ENCODE measurements at places on chromosomes 4 and X.
A peak's percentile ranks its signal among the peaks of the same experiment; 100 is the strongest.

GRCh38 chrX:136395271-136395670, 92.5 kb upstream of the BRS3 start:
- DNase-seq, result no peak

DNA sequence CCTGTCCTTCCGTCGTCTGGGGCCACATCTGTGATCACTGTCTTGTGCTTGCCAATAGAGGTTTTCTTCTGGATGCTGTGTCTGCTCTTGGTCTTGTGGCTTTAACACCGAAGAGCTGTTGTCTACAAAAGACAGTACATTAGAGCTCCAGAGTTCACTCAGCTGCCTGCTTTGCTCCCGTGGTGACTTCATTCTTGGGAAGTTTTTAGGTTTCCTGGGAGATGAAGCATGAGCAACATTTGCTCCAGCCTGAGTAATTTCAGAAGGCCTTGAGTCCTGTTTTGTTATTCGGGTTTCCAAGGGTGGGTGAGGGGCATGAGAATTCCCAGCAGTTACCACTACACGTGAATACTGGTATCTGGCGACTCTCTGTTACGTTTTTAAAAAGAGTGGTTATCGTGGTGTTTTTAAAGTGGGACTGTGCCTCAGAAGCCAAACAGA, 189.2 kb downstream of the SHROOM3 start:
- no peak for DNase-seq

DNA sequence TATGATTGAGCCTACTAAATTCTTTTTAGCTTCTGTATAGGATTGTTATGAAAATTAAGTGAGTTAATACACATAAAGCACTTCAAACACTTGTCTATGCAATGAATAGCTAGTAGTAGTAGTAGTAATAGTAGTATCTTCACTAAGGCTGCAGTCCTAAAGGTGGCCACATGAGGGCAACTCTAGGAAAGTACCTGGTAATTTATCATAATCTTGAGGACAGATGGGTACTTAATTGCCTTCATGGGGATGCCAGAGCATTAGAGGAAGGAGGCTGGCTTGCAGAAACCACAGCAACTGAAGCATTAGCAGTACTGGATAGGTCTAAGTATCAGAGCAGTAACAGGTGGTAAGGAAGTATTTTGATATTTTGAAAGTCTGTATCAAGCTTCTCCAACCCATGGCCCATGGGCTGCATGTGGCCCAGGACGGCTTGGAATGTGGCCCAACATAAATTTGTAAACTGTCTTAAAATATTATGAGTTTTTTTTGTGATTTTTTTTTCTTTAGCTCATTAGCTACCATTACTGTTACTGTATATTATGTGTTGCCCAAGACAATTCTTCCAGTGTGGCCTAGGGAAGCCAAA, 17.3 kb downstream of the NIPAL1 start:
- DNase-seq, result peak; percentile 78

DNA sequence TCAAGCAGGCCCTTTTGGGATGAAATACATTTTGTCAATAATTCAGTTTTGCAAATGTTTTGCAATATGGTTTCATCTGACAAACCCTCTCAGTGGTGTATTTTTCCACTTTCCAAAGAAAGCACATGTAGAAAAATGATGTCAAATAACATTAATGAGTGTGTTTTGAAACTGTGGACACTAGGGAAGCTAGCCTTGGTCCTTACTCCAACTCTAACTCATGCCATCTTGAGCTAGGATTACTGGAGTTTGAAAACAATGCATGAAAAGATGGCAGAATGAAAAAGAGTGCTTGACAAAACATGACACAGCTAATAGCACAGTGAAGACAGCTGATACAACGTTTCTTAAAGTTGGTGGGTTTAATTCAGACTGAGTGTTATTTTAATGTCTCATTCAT, 41.4 kb downstream of the HAND2 start:
- no peak for DNase-seq

GRCh38 chrX:38276089-38276488, 51.2 kb downstream of the RPGR start:
- no peak for DNase-seq

- no peak for DNase-seq
Measured at GRCh38 chr4:181766061-181766548, 477.1 kb upstream of the TENM3 start.

DNA sequence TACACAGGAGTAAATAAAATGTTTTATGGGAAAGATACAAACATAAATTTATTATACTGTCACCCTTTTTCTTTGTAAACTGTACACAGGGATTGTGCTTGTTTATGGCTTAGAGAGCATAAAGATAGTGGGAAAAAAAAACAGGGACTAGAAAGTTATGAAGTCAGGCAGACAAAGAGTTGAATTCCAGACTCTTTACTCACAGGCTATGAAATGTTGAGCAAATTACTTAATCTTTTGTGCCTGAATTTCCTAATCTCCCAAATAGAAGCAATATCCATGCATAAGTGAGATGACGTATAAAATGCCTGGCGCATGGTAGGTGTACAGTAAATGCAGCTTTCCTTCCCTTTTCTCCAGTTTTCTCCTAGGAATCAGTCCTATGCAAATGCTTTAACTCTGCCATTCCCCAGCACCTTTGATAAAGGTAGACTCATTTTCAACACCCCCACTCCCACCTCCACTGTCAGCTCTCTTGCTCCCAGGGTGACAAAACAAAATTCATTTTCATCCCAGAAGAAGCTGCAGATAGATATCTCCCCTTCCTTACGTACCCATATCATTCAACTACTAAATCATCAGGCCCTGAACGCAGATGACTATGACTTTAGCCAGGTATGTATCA, 44.5 kb upstream of the BTC start:
- DNase-seq, result no peak

DNA sequence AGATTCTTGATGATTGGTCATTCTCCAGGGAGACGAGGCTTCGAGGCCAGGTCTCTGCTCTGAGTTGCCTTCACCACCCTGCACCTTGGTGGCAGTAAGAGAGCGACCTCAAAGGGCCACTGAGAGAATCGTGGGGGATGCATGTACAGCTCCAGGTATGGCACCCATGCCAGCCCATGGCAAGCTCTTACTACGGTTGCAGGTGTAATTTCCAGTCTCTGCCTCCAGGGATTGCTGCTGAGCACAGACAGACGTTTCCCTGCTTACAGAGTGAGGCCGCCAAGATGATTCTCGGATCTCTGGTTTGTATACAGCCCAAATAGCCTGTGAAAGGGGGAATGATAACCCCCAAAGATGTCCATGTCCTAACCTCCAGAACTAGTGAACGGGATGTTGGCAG, 16.3 kb upstream of the DRD5 start:
- no peak for DNase-seq

DNA sequence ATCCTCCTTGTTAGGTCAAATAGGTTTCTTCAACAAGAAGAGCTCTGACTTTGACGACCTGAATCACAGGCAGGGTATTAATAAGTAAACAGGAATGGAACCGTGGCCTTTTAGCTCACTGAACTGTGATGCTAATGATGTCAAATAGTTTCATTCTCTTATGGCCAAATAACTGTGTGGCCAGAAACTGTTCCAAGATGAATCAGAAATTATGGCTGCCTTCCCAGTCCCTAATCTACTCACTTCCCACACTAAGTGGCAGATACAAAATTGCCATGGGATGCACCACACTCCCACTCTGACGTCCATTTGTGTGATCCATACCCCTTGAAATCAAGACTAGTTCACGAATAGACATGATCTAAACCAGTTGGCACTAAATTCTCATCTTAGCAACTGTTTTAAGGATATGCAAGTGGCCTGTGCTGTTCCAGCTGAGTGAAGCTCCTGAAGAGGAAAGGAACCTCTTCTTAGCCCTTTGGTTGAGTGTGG, 455.4 kb downstream of the IL15 start:
- DNase-seq, result no peak

GRCh38 chr4:79823148-79823763, 249.8 kb downstream of the ANTXR2 start:
- no peak for DNase-seq

- DNase-seq, result no peak
Measured at GRCh38 chr4:2101346-2102044, 42.4 kb downstream of the NAT8L start.

GRCh38 chr4:13918110-13918509, 290.6 kb upstream of the BOD1L1 start:
- DNase-seq, result no peak

GRCh38 chr4:6298852-6299251, 29.2 kb downstream of the WFS1 start:
- DNase-seq, result no peak

- DNase-seq, result no peak
Measured at GRCh38 chr4:44313702-44314101, 134.9 kb downstream of the KCTD8 start.

- peak; percentile 62 for DNase-seq
Measured at GRCh38 chrX:119236623-119237561, 807 bp downstream of the PGRMC1 start.

GRCh38 chrX:41518127-41518840, 71.1 kb downstream of the NYX start:
- peak; percentile 65 for DNase-seq

DNA sequence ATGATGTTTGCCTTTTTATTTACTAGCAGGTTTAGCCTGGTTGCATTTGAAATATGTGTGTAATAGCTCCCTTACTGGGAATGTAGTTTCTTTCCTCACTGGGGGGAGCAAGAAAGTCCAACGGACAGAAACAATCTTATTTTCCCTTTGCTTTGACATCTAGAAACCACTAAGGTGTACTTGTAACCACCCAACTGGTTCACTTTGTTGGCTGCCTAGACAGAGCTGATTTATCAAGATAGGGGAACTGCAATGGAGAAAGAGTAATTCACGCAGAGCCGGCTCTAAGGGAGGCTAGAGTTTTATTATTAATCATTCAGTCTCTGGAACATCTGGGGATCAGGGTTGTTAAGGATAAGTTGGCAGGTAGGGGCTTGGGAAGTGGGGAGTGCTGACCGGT, 30.3 kb downstream of the XG start:
- DNase-seq, result no peak

- no peak for DNase-seq
Measured at GRCh38 chr4:2104556-2105345, 45.6 kb downstream of the NAT8L start.

GRCh38 chrX:52261463-52262194, 76.9 kb downstream of the MAGED4 start:
- DNase-seq, result peak; percentile 98

- DNase-seq, result no peak
Measured at GRCh38 chr4:147643616-147644015, 26.4 kb downstream of the TMEM184C start.

GRCh38 chr4:123113155-123113554, 190.8 kb upstream of the NUDT6 start:
- DNase-seq, result no peak

DNA sequence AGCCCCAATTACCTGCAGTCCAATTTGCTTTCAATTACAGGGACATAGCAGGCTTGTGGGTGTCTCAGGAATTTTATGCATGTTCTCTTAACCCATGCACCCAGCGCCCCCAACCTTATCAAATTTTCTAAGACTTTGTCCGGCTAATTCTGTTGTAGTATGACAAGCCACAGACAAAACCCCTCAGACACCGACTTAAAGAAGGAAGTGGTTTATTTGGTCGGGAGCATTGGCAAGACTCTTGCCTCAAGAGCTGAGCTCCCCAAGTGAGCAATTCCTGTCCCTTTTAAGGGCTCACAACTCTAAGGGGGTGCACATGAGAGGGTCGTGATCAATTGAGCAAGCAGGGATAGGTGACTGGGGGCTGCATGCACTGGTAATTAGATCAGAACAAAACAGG, 28.7 kb upstream of the IL9R start:
- no peak for DNase-seq

- no peak for DNase-seq
Measured at GRCh38 chr4:117588771-117589170, 445.5 kb upstream of the NDST3 start.

GRCh38 chr4:11182586-11183355, 245.9 kb downstream of the HS3ST1 start:
- DNase-seq, result no peak

- no peak for DNase-seq
Measured at GRCh38 chr4:37689353-37690095, 3.3 kb upstream of the RELL1 start.

GRCh38 chr4:128338634-128339355, 51.2 kb upstream of the PGRMC2 start:
- no peak for DNase-seq

DNA sequence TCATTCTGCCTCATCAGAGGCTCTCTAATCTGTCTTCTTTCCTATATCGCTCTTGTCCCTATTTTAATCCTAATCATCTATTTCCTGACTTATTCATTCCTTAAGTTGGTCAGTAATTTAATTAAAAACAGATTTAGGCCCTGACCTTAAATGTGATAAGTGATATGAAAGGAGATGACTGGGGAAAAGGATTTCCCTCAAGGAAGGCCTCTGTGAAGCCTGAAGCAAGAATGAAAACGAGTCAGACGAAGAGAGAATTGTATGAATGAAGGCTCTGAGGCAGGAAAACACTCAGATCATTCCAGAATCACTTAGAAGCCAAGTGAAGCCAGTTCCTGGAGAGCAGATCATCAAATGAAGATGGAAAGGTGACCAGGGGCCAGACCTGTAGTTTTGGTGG, 22.1 kb downstream of the PKD2 start:
- no peak for DNase-seq

DNA sequence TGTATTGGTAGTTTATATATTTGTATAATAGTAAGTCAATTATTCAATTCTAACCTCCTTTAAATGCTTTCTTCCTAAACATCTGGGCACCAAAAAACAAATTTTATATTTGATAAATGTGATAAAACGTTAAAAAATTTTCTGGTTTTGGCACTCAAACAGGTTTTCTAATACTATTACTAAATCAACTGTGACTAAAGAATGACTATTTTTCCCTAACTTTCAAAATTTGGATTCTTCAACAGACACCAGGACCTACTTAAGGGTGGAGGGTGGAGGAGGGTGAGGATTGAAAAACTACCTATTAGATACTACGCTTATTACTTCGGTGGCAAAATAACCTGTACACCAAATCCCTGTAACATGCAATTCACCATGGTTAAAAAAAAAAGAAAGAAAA, 555.5 kb downstream of the IL15 start:
- no peak for DNase-seq

- DNase-seq, result no peak
Measured at GRCh38 chrX:13158911-13159310, 114.5 kb upstream of the FAM9C start.

- DNase-seq, result no peak
Measured at GRCh38 chr4:92249541-92249940, 54.2 kb upstream of the GRID2 start.

- no peak for DNase-seq
Measured at GRCh38 chrX:2691543-2692220, 587 bp downstream of the CD99 start.

DNA sequence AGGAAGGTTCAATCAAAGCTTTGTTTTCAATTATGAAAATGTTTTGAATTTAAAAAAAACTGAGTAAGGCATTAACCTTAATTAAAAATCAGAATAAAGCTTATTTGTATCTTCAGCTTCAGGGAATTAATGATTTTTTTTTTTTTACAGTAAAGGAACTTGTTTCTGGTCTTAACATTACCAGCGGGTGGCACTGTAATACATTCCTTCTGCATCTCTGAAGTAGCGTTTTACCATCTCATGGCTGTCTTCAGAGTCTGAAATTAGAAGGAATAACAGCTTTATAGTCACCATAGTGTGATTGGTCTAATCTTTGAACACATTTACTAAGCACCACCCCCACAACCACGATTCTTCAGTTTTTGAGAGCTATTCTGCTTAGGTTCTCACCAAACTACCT, 102.6 kb downstream of the IL1RAPL2 start:
- no peak for DNase-seq

GRCh38 chrX:19628011-19628575, 112.8 kb upstream of the MAP3K15 start:
- no peak for DNase-seq
